ENCODE measurements at places on chromosomes 7 and 10.

DNA sequence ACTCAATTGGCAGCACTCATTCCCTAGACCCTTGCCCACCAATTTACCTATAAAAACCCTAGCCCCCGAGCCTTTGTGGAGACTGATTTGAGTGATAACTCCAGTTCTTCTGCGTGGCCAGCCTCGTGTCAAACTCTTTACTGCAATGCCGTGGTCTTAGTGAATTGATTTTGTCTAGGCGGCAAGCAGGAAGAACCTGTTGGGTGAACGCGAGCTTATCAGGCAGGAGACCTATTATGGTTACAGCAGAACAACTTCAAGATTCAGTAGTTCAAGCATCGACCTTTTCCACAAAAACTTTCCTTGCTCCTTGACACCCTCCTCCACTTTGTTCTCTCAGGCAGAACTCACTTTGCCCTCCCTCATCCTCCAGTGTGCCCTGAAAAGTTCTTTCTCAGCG, 12.2 kb downstream of the SSMEM1 start:
- no peak for DNase-seq

DNA sequence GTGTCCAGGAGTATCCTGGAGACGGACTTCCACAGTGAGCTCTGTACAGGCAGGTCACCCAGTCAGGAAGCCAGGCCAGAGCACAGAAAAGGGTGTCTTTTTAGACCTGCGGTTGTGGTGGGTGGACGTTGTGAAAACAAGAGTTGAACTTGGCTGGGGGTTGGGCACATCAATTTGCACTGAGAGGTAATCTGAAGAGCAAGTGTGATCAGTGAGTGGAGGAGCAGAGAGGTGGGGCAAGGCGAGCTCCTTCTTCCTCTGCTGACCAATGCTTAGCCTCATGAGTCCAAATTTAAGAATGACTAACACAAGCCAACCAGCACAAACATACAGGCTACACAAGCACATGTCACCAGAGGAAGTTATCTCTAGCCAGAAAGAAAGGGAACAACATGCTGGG, 310.8 kb downstream of the TCERG1L start:
- DNase-seq, result no peak

- no peak for DNase-seq
Measured at GRCh38 chr10:59265141-59265540, 88.7 kb downstream of the PHYHIPL start.

- DNase-seq, result no peak
Measured at GRCh38 chr7:26070290-26070689, 81.7 kb upstream of the NFE2L3 start.

- no peak for DNase-seq
Measured at GRCh38 chr7:142878315-142878714, 7.2 kb downstream of the TRPV6 start.

DNA sequence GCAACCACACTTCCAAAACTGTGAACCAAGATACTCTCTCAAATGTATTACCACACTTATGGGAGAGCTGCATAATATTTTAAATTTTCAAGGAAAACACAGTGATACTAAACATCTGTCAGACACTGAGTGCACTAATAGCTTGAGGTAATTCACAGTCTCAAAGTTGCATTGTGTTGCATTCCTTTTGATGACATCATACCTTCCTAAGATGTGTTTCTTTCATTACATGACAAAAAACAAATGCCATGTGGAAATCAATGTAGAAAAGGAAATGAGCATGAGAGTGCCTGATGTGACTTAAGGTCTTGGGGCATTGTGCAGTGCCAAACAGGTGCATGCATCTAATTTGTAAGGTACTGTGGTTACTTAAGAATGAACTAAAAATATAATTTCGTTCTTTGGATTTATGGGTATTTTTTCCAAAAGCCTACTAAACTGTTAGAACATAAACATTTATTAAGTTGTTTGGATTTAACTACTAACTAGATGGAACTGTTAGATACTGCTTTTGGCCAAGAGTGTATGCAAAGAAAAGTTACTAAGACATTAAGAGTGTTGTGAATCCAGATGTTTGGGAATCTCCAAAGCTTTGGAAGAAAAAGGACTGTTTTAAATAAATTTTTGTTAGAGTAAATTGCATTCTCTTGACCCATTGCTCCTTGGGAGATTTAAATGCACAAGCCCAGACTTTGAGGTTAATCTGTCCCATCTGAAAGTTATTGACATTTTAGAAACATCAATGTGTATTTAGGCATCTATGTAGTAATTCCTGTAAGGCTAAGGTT, 496.2 kb upstream of the SEMA3D start:
- no peak for DNase-seq

DNA sequence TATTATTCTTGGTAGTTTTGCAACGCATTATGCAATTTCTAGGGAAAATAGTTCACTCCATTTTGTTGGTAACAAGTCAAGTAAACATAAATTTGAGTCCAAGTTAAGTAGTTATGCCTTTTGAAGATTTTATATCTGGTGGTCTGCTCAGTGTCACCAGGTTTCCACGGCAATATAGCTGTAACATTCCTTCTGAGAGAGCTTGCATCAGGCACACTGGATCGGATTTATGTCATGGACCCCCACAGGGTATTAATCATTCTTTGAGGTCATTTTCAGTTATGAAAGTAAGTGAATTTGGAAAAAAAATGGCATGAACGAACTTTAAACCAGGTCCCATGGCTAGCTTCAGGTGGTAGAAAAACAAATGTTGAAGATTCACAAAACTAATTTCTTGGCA, 136.3 kb downstream of the POLR1F start:
- DNase-seq, result no peak

DNA sequence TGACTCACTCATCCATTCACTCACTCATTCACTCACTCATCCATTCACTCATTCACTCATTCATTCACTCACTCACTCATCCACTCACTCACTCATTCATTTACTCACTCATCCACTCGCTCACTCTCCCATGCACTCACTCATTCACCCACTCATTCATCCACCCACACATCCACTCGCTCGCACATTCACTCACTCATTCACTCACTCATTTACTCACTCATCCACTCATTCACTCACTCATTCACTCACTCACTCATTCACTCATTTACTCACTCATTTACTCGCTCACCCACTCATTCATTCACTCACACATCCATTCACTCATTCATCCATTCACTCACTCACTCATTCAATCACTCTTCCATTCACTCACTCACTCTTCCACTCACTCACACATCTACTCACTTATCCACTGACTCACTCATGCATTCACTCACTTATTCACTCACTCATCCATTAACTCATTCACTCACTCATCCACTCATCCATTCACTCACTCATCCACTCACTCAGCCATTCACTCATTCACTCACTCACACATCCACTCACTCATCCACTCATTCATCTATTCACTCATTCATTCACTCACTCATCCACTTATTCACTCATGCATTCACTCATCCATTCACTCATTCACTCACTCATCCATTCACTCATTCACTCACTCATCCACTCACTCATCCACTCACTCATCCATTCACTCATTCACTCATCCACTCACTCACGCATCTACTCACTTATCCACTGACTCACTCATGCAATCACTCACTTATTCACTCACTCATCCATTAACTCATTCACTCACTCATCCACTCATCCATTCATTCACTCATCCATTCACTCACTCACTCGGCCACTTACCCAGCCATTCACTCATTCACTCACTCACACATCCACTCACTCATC, 74.0 kb downstream of the CARD11 start:
- DNase-seq, result no peak

DNA sequence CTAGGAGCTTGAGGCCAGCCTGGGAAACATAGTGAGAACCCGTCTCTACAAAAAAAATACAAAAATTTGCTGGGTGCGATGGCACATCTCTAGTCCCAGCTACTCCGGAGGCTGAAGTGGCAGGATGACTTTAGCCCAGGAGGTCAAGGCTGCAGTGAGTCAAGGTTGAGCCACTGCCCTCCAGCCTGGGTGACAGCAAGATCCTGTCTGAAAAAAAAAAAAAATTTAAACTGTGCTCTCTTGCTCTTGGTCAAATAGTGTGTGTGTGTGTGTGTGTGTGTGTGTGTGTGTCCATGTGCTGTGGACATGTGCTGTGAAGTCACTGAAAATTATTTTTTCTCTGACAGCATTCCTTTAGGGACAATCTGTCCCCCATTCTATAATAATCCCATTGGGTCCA, 62.1 kb upstream of the TCF7L2 start:
- DNase-seq, result no peak

DNA sequence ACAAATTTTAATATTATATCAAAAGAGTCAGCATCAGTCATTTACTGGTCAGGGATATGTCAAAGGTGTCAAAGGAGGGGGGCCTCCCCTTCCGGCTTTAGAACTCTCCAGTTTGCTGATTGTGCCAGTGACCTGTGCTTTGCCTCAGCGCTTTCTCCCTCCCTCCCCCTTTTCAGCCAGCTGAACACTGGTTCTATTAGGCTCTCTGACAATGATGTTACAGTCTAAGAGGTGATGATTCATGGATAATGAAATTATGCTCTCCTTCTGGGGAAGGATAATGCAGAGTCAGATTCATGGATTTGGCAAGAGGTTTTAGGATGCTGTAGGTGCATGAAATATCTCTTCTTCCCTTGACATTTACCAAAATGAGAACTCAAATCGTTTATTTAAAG, 6.1 kb downstream of the LRRTM3 start:
- no peak for DNase-seq

- DNase-seq, result no peak
Measured at GRCh38 chr7:127870231-127870907, 160.9 kb downstream of the LRRC4 start.

DNA sequence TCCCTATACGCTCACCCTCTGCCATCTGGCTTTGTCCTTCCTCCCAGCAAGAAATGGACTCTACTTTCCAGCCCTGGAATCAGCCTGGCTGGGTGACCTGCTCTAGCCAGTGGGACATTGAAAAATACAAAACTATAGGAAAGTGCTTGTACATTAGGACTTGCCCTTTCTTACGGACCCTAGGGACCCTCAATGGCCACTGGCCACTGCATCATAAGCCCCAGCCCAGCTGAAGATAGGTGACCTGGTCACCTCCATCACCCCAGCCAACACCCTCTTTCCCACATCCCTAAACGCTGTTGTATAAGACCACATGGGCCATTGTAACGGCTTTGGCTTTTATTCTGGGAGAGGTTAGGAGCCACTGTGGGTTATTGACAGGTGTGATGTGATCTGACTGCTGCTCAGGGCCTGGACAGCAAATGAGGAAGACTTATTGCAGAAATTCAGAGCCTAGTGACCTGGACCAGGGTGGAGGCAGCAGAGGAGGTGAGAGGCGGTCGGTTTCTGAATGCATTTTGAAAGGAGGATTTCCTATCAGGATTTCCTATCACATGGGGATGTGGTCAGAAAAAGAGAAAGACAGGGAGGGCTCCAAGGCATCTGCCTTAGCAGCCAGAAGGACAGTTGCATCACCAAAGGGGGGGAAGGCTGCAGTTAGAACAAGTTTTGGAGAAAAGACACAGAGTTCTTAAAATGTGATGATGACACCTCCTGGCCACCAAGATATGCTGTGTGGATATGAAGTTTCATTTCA, 2.2 kb upstream of the LMBR1 start:
- DNase-seq, result no peak

- DNase-seq, result no peak
Measured at GRCh38 chr7:12685550-12685949, 1.9 kb upstream of the ARL4A start.

DNA sequence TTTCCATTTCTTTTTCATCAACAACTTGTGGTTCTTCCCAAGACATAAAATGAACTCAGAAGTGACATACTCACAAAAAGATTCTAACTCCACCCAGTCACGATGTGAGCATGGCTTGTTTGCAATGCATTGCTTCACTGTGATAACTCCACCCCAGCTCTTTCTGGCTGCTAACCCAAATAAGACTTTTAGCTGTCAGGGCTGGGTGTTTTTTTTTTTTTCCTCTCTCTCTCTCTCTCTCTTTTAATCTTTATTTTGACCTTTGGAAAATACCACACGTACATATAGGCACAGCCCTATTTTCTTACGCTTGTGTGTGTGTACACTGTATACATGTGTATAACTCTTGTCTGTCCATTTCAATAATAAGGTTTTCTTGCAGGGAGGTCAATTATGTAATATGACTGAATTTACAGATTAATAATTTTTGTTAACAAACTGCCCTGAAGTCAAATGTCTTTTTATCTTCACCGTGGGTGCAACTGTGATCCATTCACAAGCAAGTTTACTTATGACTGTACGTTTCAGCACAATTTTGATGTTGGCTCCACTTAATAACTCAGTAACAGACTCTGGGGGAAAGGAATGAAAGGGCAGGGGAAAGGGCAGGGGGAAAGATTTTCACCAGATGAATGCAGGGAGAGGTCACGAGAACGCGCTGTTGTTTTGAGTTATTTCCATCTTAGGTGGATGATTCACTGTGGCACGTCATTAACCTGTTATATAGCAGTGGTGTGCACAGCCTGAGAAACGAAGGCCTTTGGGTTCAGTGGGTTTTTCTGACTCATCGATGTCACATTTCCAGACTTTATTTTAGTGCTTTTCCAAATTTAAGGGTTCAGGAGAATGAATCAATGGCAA, 49.1 kb downstream of the APBB1IP start:
- peak; percentile 54 for DNase-seq

DNA sequence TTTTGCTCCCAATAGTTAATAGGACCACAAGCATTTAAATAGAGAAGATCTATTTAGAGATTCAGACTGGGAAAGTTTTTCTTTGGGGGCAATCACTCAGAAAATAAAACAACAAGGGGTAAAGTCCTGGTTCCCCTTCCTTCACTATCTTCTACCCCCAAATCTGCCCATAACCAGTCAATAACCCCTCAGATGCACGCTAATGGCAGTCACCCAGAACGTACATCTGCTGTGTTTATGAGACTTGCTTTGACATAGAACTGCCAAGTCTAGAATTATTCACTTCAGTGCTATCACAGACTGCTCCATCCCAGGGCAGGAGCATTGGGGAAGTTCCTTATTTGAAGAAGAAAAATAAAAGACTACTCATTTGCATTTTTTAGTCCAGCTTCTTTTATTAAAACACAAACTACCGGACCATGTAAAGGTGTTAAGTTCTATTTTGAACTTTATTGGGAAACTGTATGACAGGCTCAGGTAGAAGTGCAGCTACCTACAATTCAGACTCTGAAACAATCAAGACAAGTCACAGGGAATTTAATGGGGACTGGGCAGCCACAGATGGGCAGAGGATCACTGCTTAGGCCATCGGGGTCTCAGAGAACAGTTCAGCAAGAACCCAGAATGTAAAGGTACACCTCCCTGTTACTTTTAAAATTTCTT, 38.4 kb downstream of the ANK3 start:
- DNase-seq, result no peak

DNA sequence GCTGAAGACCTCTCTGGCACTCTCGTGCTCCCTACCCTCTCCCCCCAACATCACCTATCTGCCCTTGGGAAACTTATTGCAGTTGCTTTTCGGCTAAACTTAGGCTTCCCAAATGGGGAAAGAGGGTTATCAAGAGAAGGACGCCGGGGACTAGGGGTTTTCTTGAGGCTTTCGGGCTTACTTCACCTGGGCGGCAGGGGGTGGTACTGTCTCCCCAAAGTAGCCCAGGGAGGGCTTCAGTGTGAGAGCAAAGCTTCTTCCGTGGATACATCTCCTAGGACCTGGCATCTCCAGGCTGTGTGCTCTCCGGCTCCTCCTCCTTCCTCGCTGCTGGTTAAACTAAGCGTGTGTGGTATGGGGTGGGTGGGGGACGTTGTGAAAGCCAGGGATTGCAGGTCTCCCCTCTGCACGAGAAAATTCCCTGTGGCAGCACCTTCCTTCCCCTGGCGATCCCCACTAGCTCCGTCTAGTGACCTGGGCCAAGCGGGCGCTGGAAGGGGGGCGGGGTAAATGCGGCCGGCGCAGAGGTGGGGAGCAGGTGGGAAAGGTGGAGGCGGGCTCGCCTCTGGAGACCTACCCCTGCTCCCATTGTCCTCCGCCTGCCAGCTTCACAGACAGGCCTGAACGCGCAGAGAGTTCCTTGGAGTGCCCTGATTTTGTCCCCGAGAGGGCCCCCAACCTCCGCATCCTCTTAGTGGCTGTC, 1.1 kb downstream of the PLXDC2 start:
- no peak for DNase-seq

Data from stimulated activated CD4-positive, alpha-beta T cell treated with anti-CD3 and anti-CD28 coated beads, TNF-alpha, amount 100 ng/mL, for 1 hour (primary cell).